Heart left ventricle (tissue), 16 donors: ENCODE measurements at places on chromosomes 13 and 19. TPM values are rescaled to one million over a fixed set of nuclear protein-coding genes. Genes with fewer than 3 reads are reported as not detected.
A peak's percentile ranks its signal among the peaks of the same experiment; 100 is the strongest.

GRCh38 chr19:3115916-3116602 lies 19.8 kb upstream of the GNA15 start:
- no peak overlapping the region for H3K4me3 ChIP-seq
- H3K27ac ChIP-seq = no peak overlapping the region
- DNase-seq = no peak
- H3K27me3 ChIP-seq = no peaks in the 10 kb centered on the region
- peaks cover 5% of the 10 kb centered on the region for H3K4me1 ChIP-seq

DNA sequence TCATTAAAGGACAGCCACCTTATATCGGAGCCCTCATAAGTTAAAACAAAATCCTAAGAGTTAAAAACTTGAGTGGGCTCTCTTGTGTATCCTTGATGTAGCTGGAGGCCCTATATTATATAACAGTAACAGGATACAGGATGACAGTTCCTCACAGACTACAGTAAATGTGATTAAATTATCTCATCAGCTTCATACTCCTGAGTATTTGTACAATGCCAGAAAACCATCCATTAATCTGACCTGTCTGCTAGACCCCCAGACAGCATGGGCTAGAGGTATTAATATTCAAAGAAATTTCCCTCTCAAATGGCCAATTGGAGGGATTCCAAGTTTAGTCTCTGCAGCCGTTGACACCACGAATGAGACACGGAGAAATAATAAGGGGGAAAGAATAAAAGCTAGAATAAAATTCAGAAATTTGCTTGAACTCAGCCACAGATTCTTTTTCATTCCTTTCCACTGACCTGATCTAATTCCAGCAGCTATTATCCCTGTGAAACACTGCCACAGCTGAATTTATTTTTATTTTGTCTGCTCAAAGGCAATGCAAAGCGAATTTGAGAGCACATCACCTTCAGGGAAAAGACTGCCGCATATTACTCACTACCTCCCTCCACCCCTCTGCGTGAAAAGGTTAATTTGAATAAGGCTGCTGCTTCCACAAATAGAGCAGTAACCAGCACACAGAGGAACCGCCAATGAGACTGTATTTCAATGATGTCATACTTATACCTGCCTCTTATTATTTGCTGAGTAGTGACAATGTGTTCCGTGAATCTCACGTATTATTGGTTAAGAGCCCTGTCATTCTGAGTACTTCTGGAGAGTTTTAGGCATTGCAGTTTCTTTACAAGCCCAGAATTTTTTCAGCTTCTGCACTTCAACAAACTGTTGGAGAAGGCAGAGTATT lies 155.9 kb upstream of the KLF12 start:
- peak overlapping the region; percentile 38 for H3K4me3 ChIP-seq
- H3K27ac ChIP-seq = peak overlapping the region; percentile 32
- H3K27me3 ChIP-seq = no peaks in the 10 kb centered on the region
- no peak for DNase-seq
- peaks cover 10% of the 10 kb centered on the region for H3K4me1 ChIP-seq
- H3K36me3 ChIP-seq = no peaks in the 10 kb centered on the region

DNA sequence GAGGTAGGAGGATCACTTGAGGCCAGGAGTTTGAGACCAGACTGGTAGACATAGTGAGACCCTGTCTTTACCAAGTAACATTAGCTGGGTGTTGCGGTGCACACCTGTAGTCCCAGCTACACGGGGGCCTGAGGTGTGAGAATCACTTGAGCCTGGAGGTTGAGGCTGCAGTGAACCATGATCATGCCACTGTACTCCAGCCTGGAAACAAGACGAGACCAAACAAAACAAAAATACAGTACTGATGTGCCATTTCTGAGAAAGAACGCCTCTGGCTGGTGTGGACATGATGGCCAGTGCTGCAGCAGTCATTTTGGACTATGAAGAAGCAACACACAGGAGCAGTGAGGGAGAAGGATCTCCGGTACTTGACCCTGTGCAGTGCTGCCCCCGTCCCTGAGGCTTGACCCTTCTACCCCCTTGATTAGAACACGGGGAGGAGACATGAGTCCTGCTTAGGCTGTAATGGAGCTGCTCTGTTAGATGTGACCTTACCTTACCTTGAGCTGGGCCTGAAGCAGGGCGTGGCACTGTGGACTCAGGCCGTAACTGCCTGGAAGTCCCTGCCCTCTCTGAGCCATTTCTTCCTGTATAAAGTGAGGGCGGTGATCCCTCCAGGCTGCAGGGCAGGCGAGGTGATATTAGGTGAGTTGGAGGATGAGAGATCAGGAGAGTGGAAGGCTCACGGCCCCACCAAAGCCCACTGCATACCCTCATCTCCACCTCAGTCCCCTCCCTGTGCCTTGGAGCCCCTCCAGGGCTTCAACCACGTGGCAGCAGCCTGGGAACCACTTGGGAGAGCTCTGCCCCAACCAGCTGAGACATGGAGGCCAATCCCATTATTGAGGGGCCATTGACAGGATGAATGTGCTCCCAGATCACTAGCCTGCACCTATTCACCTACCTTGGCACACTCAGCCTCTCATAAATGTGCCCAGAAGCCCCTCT lies 5.9 kb downstream of the RPL18A start:
- H3K27ac ChIP-seq = no peak overlapping the region
- DNase-seq = no peak
- H3K27me3 ChIP-seq = peaks cover 9% of the 10 kb centered on the region
- H3K36me3 ChIP-seq = peaks cover 40% of the 10 kb centered on the region

DNA sequence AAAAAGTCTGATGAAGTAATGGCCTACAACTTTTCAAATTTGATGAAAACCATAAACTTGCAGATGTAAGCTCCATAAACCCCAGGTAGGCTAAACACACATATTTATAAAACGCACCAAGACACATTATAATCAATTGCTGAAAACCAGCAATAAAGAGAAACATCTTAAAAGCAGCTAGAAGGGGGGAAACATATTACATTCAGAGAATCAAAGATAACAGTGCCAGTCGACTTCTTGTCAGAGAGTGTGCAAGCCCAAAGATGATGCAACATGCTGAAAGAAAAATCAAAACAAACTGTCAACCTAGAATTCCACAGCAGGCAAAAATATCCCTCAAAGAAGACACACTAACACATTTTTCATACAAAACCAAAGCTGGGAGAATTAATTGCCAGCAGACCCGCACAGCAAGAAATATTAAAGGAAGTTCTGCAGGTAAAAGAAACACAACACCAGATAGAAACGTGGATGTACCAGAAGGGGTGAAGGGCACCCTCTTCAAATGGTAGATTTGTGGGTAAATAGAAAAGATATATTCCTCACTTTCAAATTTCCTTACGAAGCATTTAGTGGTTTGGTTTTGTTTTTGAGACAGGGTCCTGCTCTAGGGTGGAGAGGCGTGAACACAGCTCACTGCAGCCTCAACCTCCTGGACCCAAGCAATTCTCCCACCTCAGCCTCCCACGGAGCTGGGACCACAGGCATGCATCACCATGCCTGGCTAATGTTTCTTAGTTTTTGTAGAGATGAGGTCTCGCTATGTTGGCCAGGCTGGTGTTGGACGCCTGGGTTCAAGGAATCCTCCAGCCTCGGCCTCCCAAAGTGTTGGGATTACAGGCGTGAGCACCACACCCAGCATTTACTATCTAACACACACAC lies 16.5 kb upstream of the ATP1A3 start:
- no peak overlapping the region for H3K4me3 ChIP-seq
- no peak overlapping the region for H3K27ac ChIP-seq
- H3K27me3 ChIP-seq = no peaks in the 10 kb centered on the region
- H3K4me1 ChIP-seq = no peaks in the 10 kb centered on the region

- H3K4me1 ChIP-seq = no peaks in the 10 kb centered on the region
- H3K36me3 ChIP-seq = no peaks in the 10 kb centered on the region
- no peak overlapping the region for H3K27ac ChIP-seq
- H3K27me3 ChIP-seq = no peaks in the 10 kb centered on the region
- no peak for DNase-seq
Measured at GRCh38 chr19:35276706-35277281, 5.5 kb upstream of the HAMP start.

DNA sequence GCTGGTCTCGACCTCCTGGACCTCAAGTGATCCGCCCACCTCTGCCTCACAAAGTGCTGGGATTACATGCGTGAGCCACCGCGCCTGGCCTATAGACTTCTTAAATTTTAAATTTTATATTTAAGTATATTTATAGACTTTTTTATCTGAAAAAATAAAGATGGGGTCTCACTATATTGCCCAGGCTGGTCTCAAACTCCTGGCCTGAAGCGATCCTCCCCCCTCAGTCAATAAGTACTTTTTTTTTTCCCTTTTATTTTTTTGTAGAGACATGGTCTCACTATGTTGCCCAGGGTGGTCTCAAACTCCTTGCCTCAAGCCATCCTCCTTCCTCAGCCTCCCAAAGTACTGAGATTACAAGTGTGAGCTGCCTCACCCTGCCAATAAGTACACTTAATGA lies 1.9 kb downstream of the SERTAD1 start:
- peak overlapping the region; percentile 100 for H3K27ac ChIP-seq
- peaks cover 7% of the 10 kb centered on the region for H3K36me3 ChIP-seq
- DNase-seq = no peak
- peaks cover 37% of the 10 kb centered on the region for H3K4me1 ChIP-seq

- H3K27ac ChIP-seq = no peak overlapping the region
- no peaks in the 10 kb centered on the region for H3K36me3 ChIP-seq
- H3K27me3 ChIP-seq = peaks cover 13% of the 10 kb centered on the region
- no peak overlapping the region for H3K4me3 ChIP-seq
- no peak for DNase-seq
Measured at GRCh38 chr19:377801-378581, 31.0 kb downstream of the C2CD4C start.

GRCh38 chr13:66225072-66225471 lies 1005.1 kb downstream of the PCDH9 start:
- H3K36me3 ChIP-seq = no peaks in the 10 kb centered on the region
- no peak for DNase-seq
- no peaks in the 10 kb centered on the region for H3K4me1 ChIP-seq
- H3K27ac ChIP-seq = no peak overlapping the region
- H3K27me3 ChIP-seq = no peaks in the 10 kb centered on the region

DNA sequence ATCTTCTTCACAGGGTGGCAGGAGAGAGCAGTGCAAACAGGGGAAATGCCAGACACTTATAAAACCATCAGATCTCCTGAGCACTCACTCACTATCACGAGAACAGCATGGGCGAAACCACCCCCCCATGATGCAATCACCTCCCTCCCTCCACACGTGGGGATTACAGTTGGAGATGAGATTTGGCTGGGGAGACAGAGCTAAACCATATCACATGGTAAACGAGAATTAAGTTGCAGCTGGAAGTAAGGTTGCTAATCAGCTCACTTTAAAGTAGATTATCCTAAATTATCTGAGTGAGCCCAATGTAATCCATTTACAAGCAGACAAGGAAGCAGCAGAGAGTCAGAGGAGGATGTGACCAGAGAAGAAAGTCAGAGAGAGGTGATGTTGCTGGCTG lies 102.2 kb upstream of the IPO5 start:
- H3K4me3 ChIP-seq = no peak overlapping the region
- no peak overlapping the region for H3K27ac ChIP-seq
- H3K36me3 ChIP-seq = no peaks in the 10 kb centered on the region
- H3K27me3 ChIP-seq = no peaks in the 10 kb centered on the region
- H3K4me1 ChIP-seq = peaks cover 7% of the 10 kb centered on the region
- DNase-seq = no peak

GRCh38 chr13:86135856-86136255 lies 336.6 kb upstream of the SLITRK6 start:
- H3K27ac ChIP-seq = no peak overlapping the region
- no peaks in the 10 kb centered on the region for H3K4me1 ChIP-seq
- H3K36me3 ChIP-seq = no peaks in the 10 kb centered on the region
- no peaks in the 10 kb centered on the region for H3K27me3 ChIP-seq
- DNase-seq = no peak

- H3K4me1 ChIP-seq = peaks cover 3% of the 10 kb centered on the region
- no peaks in the 10 kb centered on the region for H3K36me3 ChIP-seq
- no peaks in the 10 kb centered on the region for H3K27me3 ChIP-seq
- H3K27ac ChIP-seq = no peak overlapping the region
- H3K4me3 ChIP-seq = no peak overlapping the region
Measured at GRCh38 chr13:102136735-102137296, 265.0 kb downstream of the FGF14 start.

- H3K4me3 ChIP-seq = no peak overlapping the region
- no peaks in the 10 kb centered on the region for H3K27me3 ChIP-seq
- H3K36me3 ChIP-seq = no peaks in the 10 kb centered on the region
- H3K4me1 ChIP-seq = no peaks in the 10 kb centered on the region
Measured at GRCh38 chr13:85347251-85347650, 452.0 kb downstream of the SLITRK6 start.

- H3K27me3 ChIP-seq = no peaks in the 10 kb centered on the region
- H3K27ac ChIP-seq = no peak overlapping the region
- no peak for DNase-seq
- no peak overlapping the region for H3K4me3 ChIP-seq
Measured at GRCh38 chr19:38615007-38615581, 2.7 kb downstream of the MAP4K1 start.

DNA sequence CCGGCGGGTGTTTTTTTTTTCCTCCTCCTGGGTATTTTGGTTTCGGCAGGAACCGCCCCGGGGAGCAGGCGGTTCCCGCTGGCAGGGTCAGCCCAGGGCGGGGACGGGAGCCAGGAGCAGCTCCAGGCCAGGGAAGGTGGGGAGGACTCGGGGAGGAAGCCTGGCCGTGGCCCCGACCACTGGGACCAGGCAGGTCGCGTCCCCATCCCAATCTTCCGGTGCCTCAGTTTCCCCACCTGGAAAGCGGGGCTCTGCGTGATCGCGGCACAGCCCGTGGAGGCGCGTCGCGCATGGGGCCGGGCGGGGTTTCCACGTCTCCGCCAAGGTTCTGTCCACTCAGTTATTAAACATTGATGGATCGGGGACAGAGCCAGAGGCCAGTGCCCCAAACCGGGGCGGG lies 34.8 kb downstream of the IL12RB1 start:
- H3K4me3 ChIP-seq = peak overlapping the region; percentile 29
- DNase-seq = peak; percentile 61
- H3K36me3 ChIP-seq = no peaks in the 10 kb centered on the region
- H3K27me3 ChIP-seq = no peaks in the 10 kb centered on the region
- no peaks in the 10 kb centered on the region for H3K4me1 ChIP-seq

DNA sequence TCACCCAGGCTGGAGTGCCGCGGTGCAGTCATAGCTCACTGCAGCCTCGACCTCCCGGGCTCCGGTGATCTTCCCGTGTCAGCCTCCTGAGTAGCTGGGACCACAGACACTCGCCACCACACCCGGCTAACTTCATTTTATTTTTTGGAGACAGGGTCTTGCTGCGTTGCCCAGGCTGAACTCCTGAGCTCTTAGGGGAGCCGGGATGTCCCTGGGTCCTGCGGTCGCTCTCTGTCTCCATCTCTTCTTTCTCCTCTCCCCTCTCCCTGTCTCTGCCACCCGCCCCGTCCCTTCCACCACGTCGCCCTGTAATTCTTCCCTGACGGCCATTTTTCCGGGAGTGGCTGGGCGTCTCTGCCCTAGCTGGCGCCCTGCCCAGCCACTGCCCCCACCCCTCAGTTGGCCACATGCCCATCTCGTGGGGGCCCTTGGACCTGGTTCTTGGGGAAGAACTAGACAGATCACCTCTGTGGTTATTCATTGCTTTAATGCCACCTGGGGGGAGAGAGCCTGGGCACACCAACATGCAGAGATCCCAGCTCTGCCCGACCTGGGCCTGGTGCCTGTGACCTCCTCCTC lies 18.9 kb downstream of the ARID3A start:
- peaks cover 15% of the 10 kb centered on the region for H3K4me1 ChIP-seq
- DNase-seq = no peak
- no peak overlapping the region for H3K27ac ChIP-seq
- H3K36me3 ChIP-seq = peaks cover 3% of the 10 kb centered on the region
- no peaks in the 10 kb centered on the region for H3K27me3 ChIP-seq
- no peak overlapping the region for H3K4me3 ChIP-seq

Gene IL17D
- 1.6 TPM for total RNA-seq

Gene ZNF45
- total RNA-seq = 8.5 TPM

Gene ZNF470
- 7.1 TPM for total RNA-seq

Gene SLC10A2
- total RNA-seq = not detected

Gene PNMA8C
- total RNA-seq = 0.12 TPM

Gene FRY
- 204 TPM for total RNA-seq

Gene VSTM1
- total RNA-seq = not detected

Gene NTF4
- total RNA-seq = not detected

Gene PPAN
- total RNA-seq = 22.5 TPM
